H1 (cell line): ENCODE measurements at places on chromosomes 5 and 9. TPM values are rescaled to one million over a fixed set of nuclear protein-coding genes. Genes with fewer than 3 reads are reported as not detected.

Gene IL5
- not detected in 2 replicates for polyA plus RNA-seq

Gene C9
- not detected in 2 replicates for polyA plus RNA-seq

Gene LPCAT1
- 107 and 168 TPM in 2 replicates for polyA plus RNA-seq

Gene C8G
- 0.62 and 1.8 TPM in 2 replicates for polyA plus RNA-seq

Gene SH3RF2
- polyA plus RNA-seq, result 0.80 and 1.0 TPM in 2 replicates

Gene ERAP2
- 0.03 and 0.14 TPM in 2 replicates for polyA plus RNA-seq

Gene CATSPER3
- 0.60 and 0.62 TPM in 2 replicates for polyA plus RNA-seq

Gene CCIN
- polyA plus RNA-seq, result 0.20 and 0.21 TPM in 2 replicates

Gene PLGRKT
- 2.5 and 5.4 TPM in 2 replicates for polyA plus RNA-seq

Gene OR1Q1
- polyA plus RNA-seq, result not detected in 2 replicates

Gene CKS2
- 595 and 689 TPM in 2 replicates for polyA plus RNA-seq

Gene TSLP
- 0.31 and 0.39 TPM in 2 replicates for polyA plus RNA-seq

Gene HAND1
- polyA plus RNA-seq, result 0.06 TPM in 1 of 2 replicates, not detected in the other

Gene PRRX2
- 9.2 and 10.9 TPM in 2 replicates for polyA plus RNA-seq

Gene TMEM252
- polyA plus RNA-seq, result not detected in 2 replicates

- no peak overlapping the region for H3K27ac ChIP-seq
- no peaks in the 10 kb centered on the region for H3K4me1 ChIP-seq
- no peak overlapping the region for H3K4me3 ChIP-seq
- no peaks in the 10 kb centered on the region for H3K27me3 ChIP-seq
Measured at GRCh38 chr5:100889896-100890295, 13.2 kb downstream of the ST8SIA4 start.

GRCh38 chr5:107248066-107248695 is 422.6 kb downstream of the EFNA5 start:
- DNase-seq, result peak; percentile 34
- no peaks in the 10 kb centered on the region for H3K36me3 ChIP-seq
- H3K4me1 ChIP-seq, result no peaks in the 10 kb centered on the region
- H3K27me3 ChIP-seq, result no peaks in the 10 kb centered on the region

DNA sequence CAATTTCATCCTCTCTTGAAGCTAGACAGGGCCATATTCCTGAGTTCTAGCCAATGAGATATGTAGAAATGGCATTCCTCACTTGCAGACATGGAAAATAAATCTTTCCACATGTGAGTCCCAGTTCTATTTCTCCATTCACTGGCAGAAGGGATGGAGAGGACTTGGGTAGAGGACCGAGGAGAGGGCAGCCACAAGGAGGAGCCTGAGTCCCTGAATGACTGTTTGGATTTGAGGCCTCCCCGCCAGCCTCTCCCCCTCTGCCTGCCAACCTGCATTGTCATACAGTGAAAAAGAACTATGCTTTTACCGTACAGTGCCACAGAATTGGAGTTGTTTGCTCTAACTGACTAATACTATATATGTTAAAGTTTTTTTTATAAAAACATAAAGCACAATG is 583.0 kb upstream of the WWC1 start:
- no peak overlapping the region for H3K27ac ChIP-seq
- no peak for DNase-seq
- no peaks in the 10 kb centered on the region for H3K4me1 ChIP-seq
- no peak overlapping the region for H3K4me3 ChIP-seq
- no peaks in the 10 kb centered on the region for H3K36me3 ChIP-seq

DNA sequence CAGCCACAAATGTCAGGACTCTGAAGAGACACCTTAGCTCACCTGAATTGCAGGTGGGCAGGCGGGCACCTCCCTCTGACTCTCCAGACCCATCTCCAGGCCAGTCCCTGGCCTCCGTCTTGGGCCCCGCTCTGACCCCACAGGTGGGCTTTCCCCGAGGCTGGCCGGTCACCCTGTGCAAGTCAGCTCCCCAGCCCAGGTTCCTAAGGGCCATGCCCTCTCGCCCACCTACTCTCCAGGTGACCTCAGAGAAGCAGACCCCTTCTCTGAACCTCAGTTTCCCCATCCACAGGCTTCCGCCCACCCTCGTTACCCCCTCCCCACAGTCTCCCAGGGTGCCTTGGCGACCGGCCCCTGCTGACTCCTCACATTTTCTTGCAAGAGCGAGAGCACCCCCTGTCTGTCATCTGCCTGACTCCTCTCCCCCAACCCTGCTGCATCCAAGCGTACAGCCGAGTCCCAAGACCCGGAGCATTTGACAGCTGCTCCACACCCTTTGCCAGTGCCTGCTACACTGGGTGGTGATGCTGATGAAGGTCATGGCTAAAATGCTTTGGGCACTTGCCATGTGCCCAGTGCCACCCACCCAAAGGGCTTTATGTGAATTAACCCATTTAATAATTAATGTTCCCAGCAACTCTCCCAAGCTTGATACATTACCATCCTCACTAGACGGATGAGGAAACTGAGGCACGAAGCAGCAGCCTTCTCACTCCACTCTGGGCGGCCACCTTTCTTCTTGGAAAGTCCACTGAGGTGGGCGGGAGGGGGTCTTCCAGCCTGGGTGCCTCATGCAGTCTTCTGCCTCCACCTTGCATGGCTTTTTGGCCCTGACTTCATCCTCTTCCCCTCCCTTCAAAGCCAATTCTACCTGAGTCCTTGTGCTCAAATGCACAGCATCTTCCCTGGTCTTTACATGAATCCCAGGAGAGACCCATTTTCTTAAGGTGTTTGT is 51.1 kb upstream of the ORM1 start:
- no peak overlapping the region for H3K4me3 ChIP-seq
- no peak for DNase-seq
- H3K4me1 ChIP-seq, result no peaks in the 10 kb centered on the region
- no peaks in the 10 kb centered on the region for H3K36me3 ChIP-seq
- H3K27me3 ChIP-seq, result no peaks in the 10 kb centered on the region

- DNase-seq, result no peak
- no peak overlapping the region for H3K4me3 ChIP-seq
- no peaks in the 10 kb centered on the region for H3K4me1 ChIP-seq
- H3K36me3 ChIP-seq, result no peaks in the 10 kb centered on the region
- H3K27me3 ChIP-seq, result no peaks in the 10 kb centered on the region
Measured at GRCh38 chr5:108649106-108649505, 98.6 kb upstream of the FER start.

DNA sequence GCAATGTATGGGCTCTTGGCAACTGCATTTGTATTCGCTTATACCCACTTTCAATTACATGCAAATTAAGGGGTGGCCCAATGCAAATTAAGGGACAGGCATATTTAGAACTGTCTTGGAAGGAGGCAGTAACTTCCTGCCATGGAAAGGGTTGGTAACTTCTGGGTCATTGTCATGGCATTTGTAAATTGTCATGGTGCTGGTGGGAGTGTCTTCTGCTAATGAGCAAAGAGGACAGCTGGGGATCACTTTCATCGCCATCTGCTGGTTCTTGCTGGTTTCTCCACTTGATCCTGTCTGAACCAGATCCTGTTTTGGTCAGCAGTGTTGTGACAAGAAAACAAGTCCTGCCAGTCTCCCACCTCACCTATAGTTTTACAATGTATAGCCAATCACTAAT is 23.3 kb upstream of the UGT3A2 start:
- no peaks in the 10 kb centered on the region for H3K36me3 ChIP-seq
- H3K4me1 ChIP-seq, result peaks cover 5% of the 10 kb centered on the region
- no peaks in the 10 kb centered on the region for H3K27me3 ChIP-seq
- peak; percentile 33 for DNase-seq
- no peak overlapping the region for H3K4me3 ChIP-seq

GRCh38 chr5:124393584-124394379 is 352.7 kb downstream of the ZNF608 start:
- 0 out of 2 replicates have a peak, but pooled peaks cover 3% of the 10 kb centered on the region for H3K36me3 ChIP-seq
- no peak overlapping the region for H3K4me3 ChIP-seq
- DNase-seq, result no peak
- H3K4me1 ChIP-seq, result peaks cover 3% of the 10 kb centered on the region

DNA sequence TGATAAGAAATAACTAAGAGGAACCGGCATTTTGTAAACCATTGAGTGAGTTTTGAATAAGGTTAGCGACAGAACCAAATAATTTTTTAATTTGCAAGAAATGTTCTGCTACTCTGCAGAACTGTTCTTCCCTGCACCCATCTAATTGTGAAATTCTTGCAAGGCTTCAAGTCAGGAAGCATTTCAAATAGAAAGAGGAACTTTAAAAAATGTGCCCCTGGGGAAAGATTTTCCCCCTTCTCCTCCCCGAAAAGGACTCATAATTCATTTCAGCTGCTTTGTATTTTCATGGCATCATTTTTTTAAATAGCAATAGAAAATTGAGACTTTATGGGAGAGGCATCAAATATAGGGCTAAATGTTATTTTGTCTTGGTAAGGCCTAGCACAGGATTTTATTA is 180.9 kb upstream of the ANKRD55 start:
- no peaks in the 10 kb centered on the region for H3K4me1 ChIP-seq
- no peaks in the 10 kb centered on the region for H3K36me3 ChIP-seq
- H3K27me3 ChIP-seq, result no peaks in the 10 kb centered on the region
- DNase-seq, result no peak

DNA sequence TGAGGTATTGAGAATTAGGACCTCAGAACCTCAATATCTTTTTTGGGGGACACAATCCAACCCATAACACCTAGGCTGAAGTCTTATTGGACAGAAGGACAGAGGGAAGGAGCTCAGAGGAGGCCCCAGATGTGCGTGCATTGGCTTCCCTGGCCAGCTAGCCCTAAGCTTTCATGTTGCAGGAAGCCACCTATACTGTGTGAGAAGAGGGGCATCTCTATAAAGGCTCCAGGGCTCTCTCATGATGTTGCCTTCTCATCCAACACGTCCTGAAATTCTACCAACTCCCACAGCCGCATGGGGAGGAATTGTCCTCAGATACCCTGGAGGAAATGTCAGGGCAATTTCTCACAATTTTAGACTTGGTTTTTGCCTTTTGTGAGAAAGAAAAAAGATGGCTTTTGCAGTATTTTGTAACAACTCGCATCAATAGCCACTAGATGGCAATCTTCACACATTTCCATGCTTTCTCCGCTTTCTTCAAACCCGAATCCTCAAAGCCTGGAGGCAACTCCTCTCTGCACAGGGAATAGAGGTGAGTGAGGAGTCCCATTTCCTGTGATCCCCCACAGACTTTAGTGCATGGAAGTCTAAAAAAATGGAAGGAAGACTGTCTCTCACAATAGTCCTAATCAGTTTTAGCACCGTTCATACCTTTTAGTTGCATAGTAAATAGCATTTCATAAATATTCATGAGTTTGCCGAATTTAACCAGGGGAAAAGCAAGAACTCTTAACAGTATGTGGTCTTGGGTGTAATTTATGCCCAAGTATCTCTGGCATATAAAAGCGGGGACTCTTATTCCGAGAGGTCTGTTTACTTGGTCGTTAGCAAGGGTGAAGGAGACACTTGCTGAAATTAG is 7.4 kb upstream of the PPP3R2 start:
- no peak for DNase-seq
- no peaks in the 10 kb centered on the region for H3K36me3 ChIP-seq
- H3K4me3 ChIP-seq, result no peak overlapping the region

DNA sequence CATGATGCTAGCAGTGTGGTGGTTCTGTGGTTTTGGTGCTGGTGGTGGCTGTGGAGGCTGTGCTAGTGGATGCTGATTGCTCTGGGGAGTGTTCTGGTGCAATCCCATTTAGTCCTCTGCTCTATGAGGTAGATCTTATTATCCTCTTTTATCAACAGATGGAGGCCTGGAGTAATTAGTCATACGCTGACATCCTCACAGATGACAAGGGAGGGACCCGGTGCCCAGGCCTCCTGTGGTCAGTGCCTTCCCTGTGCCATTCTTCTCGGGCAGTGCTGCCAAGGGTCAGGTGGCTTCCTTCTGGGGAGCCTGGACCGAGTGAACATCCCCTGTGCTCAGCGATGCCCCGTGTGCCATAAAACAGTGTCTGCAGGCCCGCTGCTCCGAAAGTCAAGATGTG is 74.5 kb downstream of the COL5A1 start:
- no peaks in the 10 kb centered on the region for H3K27me3 ChIP-seq
- no peaks in the 10 kb centered on the region for H3K36me3 ChIP-seq
- H3K27ac ChIP-seq, result no peak overlapping the region
- H3K4me3 ChIP-seq, result no peak overlapping the region
- no peak for DNase-seq

DNA sequence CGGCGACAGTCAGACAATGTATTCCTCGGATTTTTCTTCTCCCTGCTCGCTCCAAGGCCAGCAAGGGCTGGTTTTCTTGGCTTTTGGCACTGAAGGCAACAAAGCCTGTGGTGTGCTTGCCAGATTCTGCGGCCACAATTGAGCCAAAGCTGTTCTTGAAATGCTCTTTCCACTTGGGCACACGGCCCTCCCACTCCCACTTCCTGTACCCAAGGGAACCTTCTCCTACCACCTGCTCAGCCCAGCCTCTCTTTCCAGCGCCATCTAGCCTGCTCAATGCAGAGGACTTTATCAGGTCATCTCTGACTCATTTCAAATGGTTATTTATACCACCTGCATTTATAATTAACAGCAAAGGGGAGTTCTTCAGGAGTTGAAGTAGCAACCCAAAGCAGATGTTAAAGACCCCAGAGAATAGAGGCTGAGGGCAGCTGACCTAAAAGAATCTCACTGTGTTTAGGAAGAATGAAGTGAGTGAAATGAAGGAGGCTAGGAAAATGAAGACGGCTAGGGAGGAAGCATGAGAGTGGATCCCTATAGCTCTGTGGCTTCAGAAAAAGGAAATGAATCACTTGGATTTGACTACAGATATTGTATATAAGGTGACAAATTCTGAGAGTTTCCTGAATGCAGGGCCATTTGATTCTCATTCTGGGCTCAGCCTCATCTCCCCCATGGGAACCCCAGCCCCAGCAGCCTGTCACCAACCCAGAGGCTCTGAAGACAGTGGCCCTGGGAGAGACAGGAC is 439.0 kb downstream of the ENC1 start:
- H3K4me1 ChIP-seq, result peaks cover 2% of the 10 kb centered on the region
- H3K27me3 ChIP-seq, result no peaks in the 10 kb centered on the region
- no peaks in the 10 kb centered on the region for H3K36me3 ChIP-seq
- DNase-seq, result no peak

- no peak overlapping the region for H3K4me3 ChIP-seq
- peaks cover 2% of the 10 kb centered on the region for H3K4me1 ChIP-seq
- DNase-seq, result no peak
- H3K36me3 ChIP-seq, result no peaks in the 10 kb centered on the region
- no peaks in the 10 kb centered on the region for H3K27me3 ChIP-seq
Measured at GRCh38 chr5:108548684-108549596, 167.0 kb upstream of the FBXL17 start.

GRCh38 chr5:95283022-95283615 is 1.8 kb downstream of the MCTP1 start:
- peaks cover 8% of the 10 kb centered on the region for H3K4me1 ChIP-seq
- H3K4me3 ChIP-seq, result peak overlapping the region; percentile 71; the same call in 1 of the 2 replicates
- no peaks in the 10 kb centered on the region for H3K36me3 ChIP-seq
- no peak overlapping the region for H3K27ac ChIP-seq
- peaks cover 2% of the 10 kb centered on the region for H3K27me3 ChIP-seq

GRCh38 chr9:115230924-115231515 is 113.1 kb upstream of the TNC start:
- no peak overlapping the region for H3K27ac ChIP-seq
- DNase-seq, result no peak
- no peak overlapping the region for H3K4me3 ChIP-seq
- H3K36me3 ChIP-seq, result no peaks in the 10 kb centered on the region
- no peaks in the 10 kb centered on the region for H3K4me1 ChIP-seq

- peaks cover 8% of the 10 kb centered on the region for H3K4me1 ChIP-seq
- no peaks in the 10 kb centered on the region for H3K27me3 ChIP-seq
- DNase-seq, result no peak
- H3K36me3 ChIP-seq, result no peaks in the 10 kb centered on the region
- no peak overlapping the region for H3K27ac ChIP-seq
Measured at GRCh38 chr9:77271023-77271690, 93.8 kb downstream of the VPS13A start.

GRCh38 chr5:136364307-136364706 is 1.0 kb downstream of the TRPC7 start:
- no peak overlapping the region for H3K27ac ChIP-seq
- peaks cover 2% of the 10 kb centered on the region; the same call in 1 of the 2 replicates for H3K27me3 ChIP-seq
- H3K36me3 ChIP-seq, result no peaks in the 10 kb centered on the region
- H3K4me1 ChIP-seq, result no peaks in the 10 kb centered on the region
- no peak for DNase-seq

- H3K27me3 ChIP-seq, result peaks cover 11% of the 10 kb centered on the region
- no peaks in the 10 kb centered on the region; the same call in 1 of the 2 replicates for H3K36me3 ChIP-seq
- no peak overlapping the region for H3K27ac ChIP-seq
- no peak overlapping the region for H3K4me3 ChIP-seq
Measured at GRCh38 chr9:19785230-19785629, 3.6 kb downstream of the SLC24A2 start.
